Neural progenitor cell (in vitro differentiated cells): ENCODE measurements at places on chromosomes 11 and 22.

DNA sequence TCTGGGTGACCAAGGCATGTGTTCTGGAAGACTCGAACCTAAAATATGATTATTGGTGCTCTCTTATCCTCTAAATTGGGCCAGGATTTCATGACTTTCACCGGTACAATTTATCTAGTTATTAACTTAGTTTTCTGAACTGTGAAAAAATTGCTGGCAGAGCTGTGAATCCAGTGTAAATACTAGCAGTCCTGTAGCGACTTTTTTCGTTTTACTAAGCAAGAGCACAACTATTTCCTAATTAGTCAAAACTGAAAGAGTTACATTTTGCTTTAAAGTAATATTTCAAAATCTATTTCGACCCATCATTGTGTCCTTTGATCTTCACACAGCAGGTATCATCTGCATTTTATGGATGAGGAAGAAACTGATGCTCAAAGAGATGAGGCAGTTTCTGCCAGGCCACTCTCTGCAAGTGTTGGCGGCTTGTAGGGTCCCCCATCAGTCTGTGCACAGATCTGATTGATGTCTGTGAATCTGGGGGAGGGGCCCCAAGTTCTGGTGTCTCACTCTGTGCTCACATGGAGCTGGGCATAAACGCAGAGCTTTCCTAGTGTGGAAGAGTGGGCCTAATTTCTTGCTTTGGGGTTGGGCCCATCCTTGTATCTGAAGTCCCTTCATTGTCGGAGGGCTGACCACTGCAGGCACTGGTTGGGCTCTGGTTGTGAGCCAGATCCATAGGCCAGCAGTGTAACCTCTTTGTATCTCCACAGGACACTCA is 1.4 kb upstream of the TRMT2A start:
- no peaks in the 10 kb centered on the region for H3K27me3 ChIP-seq
- H3K4me1 ChIP-seq, result peaks cover 14% of the 10 kb centered on the region
- DNase-seq, result peak; percentile 27
- H3K4me3 ChIP-seq, result peak overlapping the region; percentile 99
- peak overlapping the region; percentile 84 for H3K27ac ChIP-seq
- peaks cover 3% of the 10 kb centered on the region for H3K36me3 ChIP-seq

DNA sequence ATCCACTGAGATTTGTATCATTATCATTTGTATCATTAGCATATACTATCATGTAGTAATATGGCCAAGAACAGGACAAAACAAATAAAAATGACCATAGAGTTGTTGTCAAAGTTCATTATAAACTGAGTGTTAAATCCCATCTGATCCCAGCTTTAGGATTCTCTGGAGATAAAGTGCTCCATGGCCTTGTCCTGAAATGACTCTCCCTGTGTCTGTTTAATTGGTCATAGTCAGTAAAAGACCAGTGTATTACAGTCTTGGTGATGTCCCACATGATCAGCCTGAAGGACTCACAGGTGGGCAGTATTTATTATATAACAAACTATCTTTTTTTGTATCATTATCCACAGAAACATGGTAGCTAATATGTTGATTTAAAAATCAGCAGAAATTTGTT is 361.6 kb downstream of the TMEM135 start:
- no peaks in the 10 kb centered on the region for H3K27me3 ChIP-seq
- DNase-seq, result no peak
- no peaks in the 10 kb centered on the region for H3K36me3 ChIP-seq
- no peak overlapping the region for H3K27ac ChIP-seq
- no peak overlapping the region for H3K4me3 ChIP-seq

GRCh38 chr11:126113515-126113957 is 50.9 kb upstream of the CDON start:
- H3K27me3 ChIP-seq, result no peaks in the 10 kb centered on the region
- H3K36me3 ChIP-seq, result no peaks in the 10 kb centered on the region
- no peak overlapping the region for H3K4me3 ChIP-seq

GRCh38 chr22:22712666-22713365 is 68.4 kb downstream of the GGTLC2 start:
- H3K4me3 ChIP-seq, result no peak overlapping the region
- H3K4me1 ChIP-seq, result no peaks in the 10 kb centered on the region
- H3K27ac ChIP-seq, result no peak overlapping the region
- DNase-seq, result no peak
- H3K36me3 ChIP-seq, result no peaks in the 10 kb centered on the region

DNA sequence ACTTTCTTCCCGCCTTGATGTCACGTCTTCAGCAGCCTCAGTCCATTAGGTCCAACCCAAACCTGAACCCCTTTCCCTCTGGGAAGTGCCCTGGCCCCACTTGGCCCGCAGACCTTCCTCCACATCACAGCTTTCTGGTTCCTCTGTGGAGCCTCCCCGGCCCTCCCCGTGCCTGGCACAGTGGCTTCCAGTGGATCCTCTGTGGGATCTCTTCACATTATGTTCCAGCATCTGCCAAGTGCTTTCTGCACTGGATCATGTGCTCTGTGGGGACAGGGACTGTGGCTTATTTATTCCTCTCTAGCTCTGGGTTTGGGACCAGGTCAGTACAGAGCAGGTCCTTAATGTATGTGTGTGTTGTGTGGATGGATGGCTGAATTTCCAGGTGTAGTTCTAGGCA is 30.9 kb downstream of the POLR3H start:
- no peak for DNase-seq
- H3K27me3 ChIP-seq, result no peaks in the 10 kb centered on the region
- H3K4me1 ChIP-seq, result peaks cover 15% of the 10 kb centered on the region
- no peaks in the 10 kb centered on the region for H3K36me3 ChIP-seq
- no peak overlapping the region for H3K27ac ChIP-seq
- no peak overlapping the region for H3K4me3 ChIP-seq

- H3K4me1 ChIP-seq, result no peaks in the 10 kb centered on the region
- H3K36me3 ChIP-seq, result no peaks in the 10 kb centered on the region
- no peaks in the 10 kb centered on the region for H3K27me3 ChIP-seq
Observed at GRCh38 chr11:87215236-87215635, 177.5 kb downstream of the TMEM135 start.

DNA sequence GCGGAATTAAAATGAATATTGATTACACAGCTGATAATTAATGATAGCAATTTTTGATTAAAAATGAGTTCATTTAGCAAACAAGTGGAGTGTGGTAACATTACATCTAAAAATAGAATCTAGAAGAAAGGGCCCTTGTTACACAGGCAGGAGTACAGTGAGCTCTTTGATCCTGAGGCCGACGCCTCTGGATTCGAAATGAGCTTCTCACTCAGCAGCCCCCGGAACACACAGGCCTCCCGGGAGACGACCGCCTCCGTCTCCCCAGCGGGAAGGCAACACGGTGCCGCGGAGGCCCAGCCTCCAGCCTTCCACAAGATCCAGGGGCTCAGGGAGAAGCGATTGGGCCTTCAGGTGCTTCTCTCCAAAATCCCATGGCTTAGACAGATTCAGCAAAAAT is 379.1 kb downstream of the BRD1 start:
- H3K4me1 ChIP-seq, result peaks cover 23% of the 10 kb centered on the region
- H3K36me3 ChIP-seq, result no peaks in the 10 kb centered on the region
- H3K27me3 ChIP-seq, result peaks cover 9% of the 10 kb centered on the region
- H3K27ac ChIP-seq, result no peak overlapping the region

DNA sequence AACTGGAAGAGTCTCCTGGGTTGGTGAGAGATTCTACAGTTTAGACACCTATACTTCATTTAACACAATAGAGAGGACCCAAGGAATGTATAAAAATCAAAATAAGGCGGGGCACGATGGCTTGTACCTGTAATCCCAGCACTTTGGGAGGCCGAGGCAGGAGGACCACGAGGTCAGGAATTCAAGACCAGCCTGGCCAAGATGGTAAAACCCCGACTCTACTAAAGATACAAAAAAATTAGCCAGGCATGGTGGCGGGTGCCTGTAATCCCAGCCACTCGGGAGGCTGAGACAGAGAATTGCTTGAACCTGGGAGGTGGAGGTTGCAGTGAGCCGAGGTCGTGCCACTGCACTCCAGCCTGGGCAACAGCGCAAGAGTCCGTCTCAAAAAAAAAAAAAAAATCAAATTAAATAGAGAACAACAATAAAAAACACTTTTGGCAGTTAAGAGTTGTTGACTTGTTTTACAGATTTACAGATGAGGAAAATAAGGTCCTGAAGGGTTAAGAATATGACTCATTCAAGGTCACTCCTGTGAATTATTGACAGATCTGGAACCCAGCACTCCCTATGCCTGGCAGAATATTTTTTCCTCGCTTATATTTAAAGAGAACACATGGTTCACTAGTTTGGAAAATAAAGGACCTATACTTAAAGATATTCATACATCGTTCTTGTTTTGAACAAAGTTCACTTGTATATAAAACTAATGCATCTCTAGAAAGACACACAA is 5.2 kb downstream of the LGR4 start:
- no peak for DNase-seq
- H3K27ac ChIP-seq, result no peak overlapping the region
- peaks cover 55% of the 10 kb centered on the region for H3K4me1 ChIP-seq
- no peaks in the 10 kb centered on the region for H3K27me3 ChIP-seq
- no peaks in the 10 kb centered on the region for H3K36me3 ChIP-seq
- H3K4me3 ChIP-seq, result peak overlapping the region; percentile 85

DNA sequence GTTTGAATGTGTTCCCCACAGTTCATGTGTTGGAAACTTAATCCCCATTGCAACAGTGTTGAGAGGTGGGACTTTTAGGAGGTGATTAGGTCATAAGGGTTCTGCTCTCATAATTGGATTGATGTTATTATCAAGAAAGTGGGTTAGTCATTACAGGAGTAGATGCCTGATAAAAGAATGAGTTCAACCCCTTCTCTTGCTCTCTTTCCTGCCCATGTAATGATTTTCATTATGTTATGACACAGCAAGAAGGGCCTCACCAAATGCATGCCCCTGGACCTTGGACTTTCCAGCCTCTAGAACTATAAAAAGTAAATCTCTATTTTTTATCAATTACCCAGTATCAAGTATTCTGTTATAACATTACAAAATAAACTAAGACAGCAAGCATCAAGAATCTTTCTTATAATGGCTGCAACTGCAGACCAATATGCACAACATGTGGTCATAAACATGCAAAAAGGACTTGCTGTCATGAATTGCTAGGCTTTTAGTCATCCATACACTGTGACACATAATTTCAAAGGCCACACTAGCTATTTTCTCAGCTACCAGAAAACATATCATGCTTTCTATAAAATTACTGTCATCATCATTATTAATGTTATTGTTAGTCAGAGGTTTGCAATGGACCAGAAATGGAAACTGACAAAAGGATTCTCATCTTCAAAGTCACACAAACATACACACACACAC is 99.9 kb upstream of the GUCY1A2 start:
- DNase-seq, result no peak
- H3K27ac ChIP-seq, result no peak overlapping the region
- H3K4me3 ChIP-seq, result no peak overlapping the region
- H3K36me3 ChIP-seq, result no peaks in the 10 kb centered on the region
- no peaks in the 10 kb centered on the region for H3K27me3 ChIP-seq

GRCh38 chr11:73011126-73011817 is 130.8 kb downstream of the FCHSD2 start:
- no peak for DNase-seq
- no peaks in the 10 kb centered on the region for H3K27me3 ChIP-seq
- H3K4me3 ChIP-seq, result no peak overlapping the region
- H3K4me1 ChIP-seq, result peaks cover 18% of the 10 kb centered on the region
- peaks cover 5% of the 10 kb centered on the region for H3K36me3 ChIP-seq
- no peak overlapping the region for H3K27ac ChIP-seq

DNA sequence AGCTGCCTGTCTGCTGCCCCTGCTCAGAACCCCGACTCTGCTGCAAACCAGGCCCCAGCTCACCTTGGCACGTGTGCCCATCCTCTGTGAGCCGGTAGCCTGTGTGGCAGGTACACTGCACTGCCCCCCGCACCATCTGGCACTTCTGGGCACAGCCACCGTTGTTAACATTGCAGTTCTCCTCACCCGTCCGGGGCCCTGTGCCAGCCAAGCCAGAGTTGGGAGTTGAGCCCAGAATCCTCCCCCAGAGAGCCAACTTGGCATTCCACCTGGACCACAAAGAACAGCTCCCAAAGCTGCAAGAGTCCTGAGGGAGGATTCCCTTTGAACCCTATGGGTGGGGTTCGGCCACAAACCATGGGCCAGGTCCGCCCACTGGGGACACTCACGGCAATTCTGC is 22.5 kb downstream of the LRP4 start:
- no peaks in the 10 kb centered on the region for H3K27me3 ChIP-seq
- no peak for DNase-seq
- H3K36me3 ChIP-seq, result no peaks in the 10 kb centered on the region
- H3K4me3 ChIP-seq, result no peak overlapping the region
- no peak overlapping the region for H3K27ac ChIP-seq

GRCh38 chr22:38461414-38462081 is 6.3 kb upstream of the KDELR3 start:
- H3K27me3 ChIP-seq, result peaks cover 93% of the 10 kb centered on the region
- no peak overlapping the region for H3K27ac ChIP-seq
- H3K36me3 ChIP-seq, result no peaks in the 10 kb centered on the region
- DNase-seq, result peak; percentile 97

GRCh38 chr11:88320149-88320559 is 17.4 kb downstream of the CTSC start:
- no peak for DNase-seq
- no peak overlapping the region for H3K27ac ChIP-seq
- no peaks in the 10 kb centered on the region for H3K4me1 ChIP-seq
- H3K27me3 ChIP-seq, result no peaks in the 10 kb centered on the region
- no peak overlapping the region for H3K4me3 ChIP-seq

DNA sequence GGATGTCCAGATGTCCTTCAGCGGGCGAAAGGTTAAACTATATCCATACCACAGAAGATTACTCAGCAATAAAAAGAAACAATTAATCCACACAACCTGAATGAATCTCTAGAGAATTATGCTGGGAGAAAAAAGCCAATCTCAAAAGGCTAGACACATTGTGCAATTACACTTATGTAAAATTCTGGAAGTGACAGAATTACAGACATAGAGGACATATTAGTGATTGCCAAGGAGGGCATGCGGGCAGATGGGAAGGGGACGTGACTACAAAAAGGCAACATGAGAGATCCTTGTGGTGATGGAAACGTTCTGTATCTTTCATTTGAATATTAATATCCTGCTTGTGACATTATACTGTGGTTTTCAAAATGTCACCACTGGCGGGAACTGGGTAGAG is 103.5 kb upstream of the BMAL1 start:
- no peak for DNase-seq
- no peak overlapping the region for H3K4me3 ChIP-seq
- no peaks in the 10 kb centered on the region for H3K27me3 ChIP-seq
- H3K36me3 ChIP-seq, result no peaks in the 10 kb centered on the region
- no peak overlapping the region for H3K27ac ChIP-seq
- H3K4me1 ChIP-seq, result no peaks in the 10 kb centered on the region

DNA sequence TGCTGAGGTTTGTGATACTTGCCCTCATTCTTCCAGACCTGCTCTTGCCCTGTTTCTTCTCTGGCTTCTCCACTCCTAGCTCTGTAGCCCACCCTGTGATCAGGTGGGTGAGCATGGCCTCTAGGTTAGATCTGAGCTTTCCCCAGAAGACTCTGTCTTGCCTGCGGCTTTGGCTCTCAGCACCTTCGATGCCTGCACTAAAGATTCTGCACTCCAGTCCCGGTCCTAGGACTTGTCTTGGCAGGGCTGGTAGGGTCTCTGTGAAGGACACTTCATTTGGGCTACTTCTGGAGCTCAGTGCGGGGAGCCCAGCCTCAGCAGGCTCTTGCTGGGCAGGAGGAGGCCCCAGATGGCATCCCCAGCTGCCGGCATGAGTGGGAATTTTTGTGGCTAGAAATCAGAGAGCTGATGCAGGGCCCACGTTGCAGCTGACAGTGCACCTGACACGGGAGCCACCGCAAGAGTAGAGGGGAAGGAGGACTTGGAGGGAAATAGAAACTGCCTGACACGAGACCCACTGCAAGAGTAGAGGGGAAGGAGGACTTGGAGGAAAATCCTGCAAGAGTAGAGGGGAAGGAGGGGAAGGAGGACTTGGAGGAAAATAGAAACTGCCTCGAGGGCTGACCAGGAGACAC is 226.9 kb upstream of the B3GAT1 start:
- H3K36me3 ChIP-seq, result no peaks in the 10 kb centered on the region
- H3K4me1 ChIP-seq, result no peaks in the 10 kb centered on the region
- no peaks in the 10 kb centered on the region for H3K27me3 ChIP-seq
- no peak overlapping the region for H3K27ac ChIP-seq
